ENCODE measurements at places on chromosomes 1 and 21. TPM values are rescaled to one million over a fixed set of nuclear protein-coding genes. Genes with fewer than 3 reads are reported as not detected.

The XCL2 gene
- total RNA-seq: not detected

The PRELP gene
- total RNA-seq: not detected

The C1orf87 gene
- total RNA-seq: not detected

The FNBP1L gene
- 18.9 TPM for total RNA-seq

The TDRD5 gene
- not detected for total RNA-seq

The CLEC20A gene
- total RNA-seq: 0.28 TPM
